ENCODE measurements at places on chromosomes 6 and 20. TPM values are rescaled to one million over a fixed set of nuclear protein-coding genes. Genes with fewer than 3 reads are reported as not detected.
A peak's percentile ranks its signal among the peaks of the same experiment; 100 is the strongest.

Gene SDHAF4
- 3.0 TPM for total RNA-seq

Gene FAM83B
- 3.4 TPM for total RNA-seq

GRCh38 chr6:39152262-39152661 is 37.3 kb upstream of the SAYSD1 start:
- DNase-seq = no peak

GRCh38 chr6:5294392-5295211 is 33.3 kb downstream of the FARS2 start:
- no peak for DNase-seq

- peak; percentile 89 for DNase-seq
These were observed 109.9 kb downstream of the NOL4L start for GRCh38 chr20:32474967-32475811.

Gene MUC22
- total RNA-seq = not detected

DNA sequence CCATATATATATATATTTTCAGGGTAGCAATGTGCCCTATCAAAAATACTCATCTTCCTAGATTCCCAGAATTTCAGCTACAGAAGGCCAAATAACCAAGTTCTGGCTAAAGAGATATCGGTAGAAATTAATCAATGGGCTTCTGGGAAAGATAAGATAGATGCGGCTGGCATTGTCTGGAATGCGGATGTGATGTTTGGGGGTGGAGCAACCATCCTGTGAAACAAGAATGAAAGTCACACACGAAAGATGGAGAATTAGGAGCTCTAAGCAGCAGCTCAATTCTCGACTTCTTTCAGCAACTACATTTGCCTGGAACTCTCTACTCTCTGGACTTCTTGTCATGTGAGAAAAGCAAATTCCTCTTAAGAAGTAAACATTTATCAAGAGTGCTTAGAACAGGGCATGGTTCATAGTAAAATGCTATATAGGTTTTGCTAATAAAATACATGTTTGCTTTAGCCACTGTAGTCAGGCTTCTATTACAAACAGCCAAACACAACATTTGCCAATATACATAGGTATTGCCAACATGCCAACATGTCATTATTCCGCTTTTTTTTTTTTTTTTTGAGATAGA is 90.8 kb downstream of the CLIC5 start:
- no peak for DNase-seq

- no peak for DNase-seq
These were observed 559.1 kb upstream of the JAG1 start for GRCh38 chr20:11232896-11233295.

Gene TLDC2
- not detected for total RNA-seq

Gene PTCRA
- total RNA-seq = not detected

GRCh38 chr6:33724102-33725023 is 12.9 kb upstream of the UQCC2 start:
- no peak for DNase-seq

- no peak for DNase-seq
These were observed 183.4 kb downstream of the ERMARD start for GRCh38 chr6:169934699-169935347.

Gene MCM8
- total RNA-seq = 2.6 TPM

DNA sequence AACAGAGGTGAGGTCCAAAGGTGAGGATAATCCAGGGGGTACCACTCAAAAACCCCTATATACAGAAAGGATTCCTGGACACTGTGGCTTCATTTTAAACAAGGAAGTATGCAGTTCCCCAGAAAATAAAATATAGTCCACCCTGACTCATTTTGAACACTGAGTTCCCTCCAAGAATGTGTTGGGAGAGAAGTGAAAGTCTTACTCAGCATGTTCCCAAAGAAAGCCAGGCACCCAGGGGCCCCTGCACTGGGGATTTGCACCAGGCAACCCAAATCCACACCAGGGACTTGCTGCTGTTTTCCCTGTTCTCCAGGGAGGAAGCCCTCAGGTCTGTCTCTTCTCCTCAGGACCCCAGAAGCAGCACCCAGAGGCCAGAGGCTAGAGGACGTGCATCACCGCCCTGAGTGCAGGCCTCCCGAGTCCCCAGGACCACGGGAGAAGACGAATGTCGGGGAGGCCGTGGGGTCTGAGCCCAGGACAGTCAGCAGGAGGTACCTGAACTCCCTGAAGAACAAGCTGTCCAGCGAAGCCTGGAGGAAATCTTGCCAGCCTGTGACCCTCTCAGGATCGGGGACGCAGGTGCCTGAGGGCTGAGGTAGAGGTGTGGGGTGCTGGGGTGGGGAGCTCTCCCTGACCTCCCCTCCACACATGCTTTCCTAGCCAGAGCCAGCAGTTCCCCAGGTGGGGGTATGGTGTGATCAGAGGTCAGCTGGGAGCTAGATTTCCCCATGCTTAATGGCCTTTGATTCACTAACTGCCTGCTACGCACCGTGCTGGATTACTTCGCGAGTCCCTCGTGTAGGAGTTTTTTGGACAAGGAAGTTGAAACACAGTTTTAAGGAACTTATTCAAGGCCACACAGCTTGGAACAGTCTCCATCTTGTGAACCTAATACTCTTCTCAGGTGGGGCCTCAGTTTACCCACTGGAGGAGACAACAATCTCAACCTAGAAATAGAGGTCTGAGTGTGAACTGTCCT is 3.3 kb downstream of the FGD2 start:
- DNase-seq = no peak

DNA sequence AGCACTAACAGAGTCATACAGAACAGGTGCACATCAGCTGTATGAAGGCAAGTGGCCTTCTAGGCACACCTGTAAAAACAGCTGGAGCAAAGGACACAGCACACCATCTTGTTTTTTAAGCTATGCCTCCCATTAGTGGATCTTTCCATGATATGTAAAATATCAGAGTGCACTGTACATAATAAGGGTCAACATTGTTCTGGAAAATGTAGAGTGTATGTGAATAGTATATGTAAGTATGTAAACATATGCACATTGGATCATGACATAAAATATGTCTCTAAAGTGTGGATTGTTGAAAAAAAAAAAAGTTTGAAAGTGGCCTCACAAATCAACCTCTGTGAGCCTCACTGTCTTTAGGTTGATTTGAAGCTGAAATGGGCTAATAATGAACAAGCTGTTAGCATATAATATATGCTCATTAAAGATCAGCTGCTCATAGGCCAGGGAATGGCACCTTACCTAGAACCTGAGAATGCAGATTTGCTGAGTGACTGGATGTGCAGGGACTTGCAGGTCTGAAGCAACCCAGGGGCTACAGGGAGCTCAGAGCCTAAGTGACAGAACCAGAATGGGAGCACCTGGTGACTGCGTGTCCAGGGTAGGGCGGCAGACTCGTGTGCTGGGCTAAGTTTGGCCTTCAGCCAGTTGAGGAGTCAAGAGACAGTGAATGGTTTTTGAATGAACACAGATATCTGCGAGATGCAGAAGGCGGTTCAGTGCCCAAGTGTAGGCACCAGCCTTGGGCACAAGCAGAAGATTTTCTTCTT is 198.6 kb downstream of the TMEM242 start:
- DNase-seq = no peak

DNA sequence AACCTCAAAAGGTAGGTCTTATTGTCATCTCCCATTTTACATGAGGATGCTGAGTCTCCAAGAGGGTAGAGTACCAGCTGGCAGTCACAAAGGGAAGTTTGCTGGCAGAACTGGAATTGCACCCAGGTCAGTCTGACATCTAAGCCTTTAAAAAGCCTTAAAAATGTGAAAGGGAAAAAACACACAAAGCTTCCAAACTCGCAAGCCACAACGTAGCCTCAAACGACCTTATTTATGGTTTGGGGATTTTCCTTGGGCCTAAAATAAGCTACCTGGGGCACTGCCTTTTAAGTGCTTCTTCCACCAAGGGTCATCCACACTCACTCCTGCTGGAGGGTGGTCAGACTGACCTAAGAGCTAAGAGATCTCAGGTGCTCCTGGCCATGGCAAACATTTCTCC is 2.1 kb downstream of the MBOAT1 start:
- no peak for DNase-seq

GRCh38 chr6:159099961-159100360 is 55.2 kb upstream of the TAGAP start:
- DNase-seq = no peak

Gene RFX6
- total RNA-seq = 1.6 TPM

DNA sequence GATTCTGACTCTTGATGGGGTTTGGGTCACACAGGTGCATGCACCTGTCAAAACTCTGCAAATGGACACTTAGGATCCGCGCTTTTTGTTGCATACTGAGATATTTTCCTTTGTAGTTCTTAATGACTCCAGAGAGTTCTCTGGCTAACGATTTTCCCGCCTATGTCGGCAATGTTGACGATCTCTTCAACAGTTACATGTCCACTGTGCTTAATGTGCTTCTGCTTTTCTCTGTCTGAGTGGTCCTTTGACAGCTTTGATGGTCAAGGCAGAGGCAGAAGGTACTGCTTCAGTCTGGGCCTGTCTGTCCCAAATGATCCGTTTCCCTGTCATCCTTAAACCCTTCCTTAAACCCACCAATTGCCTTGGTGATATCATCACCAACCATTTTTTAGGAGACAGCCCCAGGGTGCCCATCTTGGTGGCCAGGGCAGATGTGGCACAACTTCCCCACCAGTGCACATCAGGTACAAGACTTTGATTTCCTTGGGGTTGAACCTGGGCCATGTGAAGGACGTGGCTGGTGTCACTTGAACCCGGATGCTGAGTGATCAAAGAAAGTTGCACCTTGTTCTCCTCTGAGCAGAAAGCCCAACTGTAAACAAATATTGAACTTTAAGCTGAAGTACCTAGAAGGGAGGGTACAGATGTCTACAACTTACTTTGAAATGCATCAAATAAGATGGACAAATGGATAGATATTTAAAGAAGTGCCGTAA is 10.7 kb upstream of the BPIFB1 start:
- DNase-seq = no peak

GRCh38 chr6:39835821-39836295 is 43.7 kb downstream of the DAAM2 start:
- no peak for DNase-seq

- no peak for DNase-seq
These were observed 10.1 kb downstream of the ZNF318 start for GRCh38 chr6:43359381-43359780.

Gene SLC2A4RG
- 30.9 TPM for total RNA-seq

DNA sequence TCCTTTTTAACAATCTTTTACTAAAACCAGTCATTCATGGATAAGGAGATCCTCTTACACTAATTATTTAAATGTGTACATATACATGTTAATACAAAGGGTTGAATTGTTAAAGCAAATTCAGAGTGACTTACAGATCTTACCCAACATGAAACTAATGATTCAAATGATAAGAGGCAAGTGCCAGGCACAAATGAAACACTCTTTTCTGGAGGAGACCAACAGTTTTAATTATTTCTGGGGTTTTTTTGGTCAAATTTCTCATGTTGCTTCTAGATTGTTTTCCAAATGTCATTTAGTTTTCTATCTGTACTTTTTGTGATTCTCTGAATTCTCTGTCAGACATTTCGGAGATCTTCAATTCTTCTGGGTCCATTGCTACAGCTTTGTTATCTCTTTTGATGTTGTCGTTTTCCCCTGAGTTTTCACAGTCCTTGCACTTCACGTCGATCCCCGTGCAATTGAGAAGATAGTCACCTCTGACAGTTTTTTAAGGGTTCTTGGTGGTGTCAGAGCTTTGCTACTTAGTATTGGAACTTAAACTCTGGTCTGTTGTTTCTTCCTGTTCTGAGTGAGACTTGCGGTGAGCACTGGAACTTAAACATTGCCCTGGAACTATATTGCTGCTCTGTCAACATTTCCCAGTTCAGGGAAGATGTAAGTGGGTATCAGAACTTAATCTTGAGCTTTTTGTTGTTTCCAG is 23.2 kb downstream of the MAS1 start:
- no peak for DNase-seq

Gene MAP7
- total RNA-seq = 19.7 TPM

DNA sequence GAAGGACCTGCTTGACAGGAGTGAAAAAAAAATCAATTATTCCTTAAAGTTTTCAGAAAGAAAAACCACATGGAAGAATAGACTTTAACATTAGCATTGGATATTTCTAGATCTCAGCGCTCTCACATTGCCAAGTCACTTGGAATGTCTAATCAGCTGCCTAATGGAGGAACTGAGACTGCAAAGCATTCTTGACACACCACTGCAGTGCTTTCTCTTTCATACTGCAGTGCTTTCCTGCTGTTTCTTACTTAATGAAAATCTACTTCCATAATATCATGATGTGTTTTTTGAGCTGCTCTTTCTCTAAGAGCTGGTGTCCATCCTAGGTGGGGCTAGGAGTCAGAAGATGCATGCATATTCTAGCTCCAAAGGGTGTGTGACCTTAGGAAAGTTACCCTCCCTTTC is 20.4 kb upstream of the MCM3 start:
- DNase-seq = no peak

DNA sequence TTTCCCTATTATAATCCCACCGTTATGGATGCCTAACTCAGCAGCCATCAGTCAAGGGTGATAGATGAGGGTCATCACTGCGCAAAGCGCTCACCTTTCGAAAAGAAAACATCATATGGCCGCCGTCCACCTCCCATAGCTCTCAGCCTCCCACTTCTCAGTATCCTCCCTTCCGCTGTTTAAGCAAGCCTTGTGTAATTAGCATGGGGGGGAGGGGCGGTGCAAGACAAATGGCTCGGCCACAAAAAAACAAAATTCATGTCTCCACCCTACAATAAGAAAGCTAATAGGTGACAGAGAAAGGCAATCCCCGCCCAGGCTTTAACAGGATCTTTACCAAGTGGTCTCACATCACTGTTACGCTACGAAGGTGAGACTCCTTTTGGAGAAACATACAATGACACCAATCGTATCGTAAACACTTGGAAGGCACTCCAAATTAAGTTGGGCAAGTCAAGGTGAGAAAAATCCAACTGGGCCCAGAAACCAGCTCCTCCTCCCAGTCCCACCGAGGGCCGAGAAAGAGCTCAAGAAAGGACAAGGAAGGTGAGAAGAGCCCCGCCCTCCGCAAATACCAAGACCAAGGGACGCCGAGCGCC is 645 bp downstream of the DDX39B start:
- DNase-seq = peak; percentile 33

DNA sequence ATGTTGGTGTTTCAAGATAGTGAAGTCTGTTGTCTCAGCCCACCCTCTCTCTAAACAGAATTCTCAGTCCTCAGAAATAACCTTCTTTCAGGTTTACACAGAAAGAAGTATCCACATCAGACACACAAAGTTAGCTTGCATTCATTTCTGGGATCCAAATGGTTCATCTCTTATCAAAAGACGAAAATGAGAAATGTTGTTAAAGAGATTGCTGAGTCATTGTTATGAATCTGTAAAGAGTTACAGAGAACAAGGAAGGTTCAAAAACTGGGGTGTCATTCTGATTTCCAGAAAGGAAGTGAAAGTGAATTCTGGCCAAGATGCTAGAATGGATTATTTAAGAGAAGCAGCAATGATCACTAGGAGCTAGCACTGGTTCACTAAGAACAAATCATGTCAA is 90.5 kb upstream of the ATXN1 start:
- no peak for DNase-seq

GRCh38 chr6:41352907-41353306 is 17.5 kb downstream of the NCR2 start:
- no peak for DNase-seq

Data from body of pancreas (tissue), 4 donors.